ENCODE measurements at places on chromosomes 6 and 20.

DNA sequence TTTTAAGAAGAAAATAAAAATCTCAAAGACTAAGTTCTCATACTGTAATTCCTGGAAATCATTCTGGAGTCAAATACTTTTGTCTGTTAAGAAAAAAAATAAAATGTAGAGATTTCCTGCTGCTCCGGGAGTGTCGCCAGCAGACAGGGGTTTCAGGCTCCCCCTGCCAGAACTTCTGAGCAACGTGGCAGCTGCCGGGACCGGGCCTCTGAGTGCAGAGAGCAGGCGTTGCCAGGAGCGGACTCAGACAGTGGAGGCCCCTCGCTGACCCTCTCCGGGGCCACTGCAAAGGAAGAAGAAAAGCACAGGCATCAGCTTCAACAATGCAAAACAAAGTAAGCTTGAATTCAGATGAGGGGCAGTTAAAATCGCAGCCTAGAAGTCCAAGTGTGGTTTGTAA lies 95.5 kb downstream of the THBS2 start:
- DNase-seq: peak; percentile 77

GRCh38 chr20:58389324-58389967 lies 417 bp downstream of the VAPB start:
- DNase-seq: peak; percentile 43

GRCh38 chr6:13451181-13451895 lies 36.1 kb downstream of the GFOD1 start:
- DNase-seq: no peak

DNA sequence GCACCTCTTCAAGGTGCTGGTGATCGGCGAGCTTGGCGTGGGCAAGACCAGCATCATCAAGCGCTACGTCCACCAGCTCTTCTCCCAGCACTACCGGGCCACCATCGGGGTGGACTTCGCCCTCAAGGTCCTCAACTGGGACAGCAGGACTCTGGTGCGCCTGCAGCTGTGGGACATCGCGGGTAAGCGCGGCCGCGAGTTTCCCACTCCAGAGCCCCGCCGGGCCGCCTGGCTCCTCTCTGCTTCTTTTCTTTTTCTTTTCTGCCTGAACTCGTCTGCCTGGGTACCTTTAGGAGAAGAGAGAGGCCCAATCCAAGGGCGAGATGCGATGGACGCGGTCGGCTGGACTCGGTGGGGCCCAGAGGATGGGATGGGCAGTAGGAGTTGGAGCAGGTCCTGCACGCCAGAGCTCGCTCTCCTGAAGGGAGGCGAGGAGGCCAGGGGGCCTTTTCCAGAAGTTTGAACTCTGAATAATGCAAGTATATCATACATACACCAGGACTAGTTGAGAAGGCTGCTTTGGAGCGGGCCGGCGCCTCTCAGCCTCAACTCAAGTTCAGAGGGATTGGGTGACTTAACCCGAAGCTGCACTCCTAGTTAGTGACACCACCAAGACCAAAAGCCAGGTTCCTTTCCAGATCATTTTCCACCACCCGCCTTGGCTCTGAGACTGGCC lies 445 bp downstream of the RAB32 start:
- DNase-seq: peak; percentile 50

DNA sequence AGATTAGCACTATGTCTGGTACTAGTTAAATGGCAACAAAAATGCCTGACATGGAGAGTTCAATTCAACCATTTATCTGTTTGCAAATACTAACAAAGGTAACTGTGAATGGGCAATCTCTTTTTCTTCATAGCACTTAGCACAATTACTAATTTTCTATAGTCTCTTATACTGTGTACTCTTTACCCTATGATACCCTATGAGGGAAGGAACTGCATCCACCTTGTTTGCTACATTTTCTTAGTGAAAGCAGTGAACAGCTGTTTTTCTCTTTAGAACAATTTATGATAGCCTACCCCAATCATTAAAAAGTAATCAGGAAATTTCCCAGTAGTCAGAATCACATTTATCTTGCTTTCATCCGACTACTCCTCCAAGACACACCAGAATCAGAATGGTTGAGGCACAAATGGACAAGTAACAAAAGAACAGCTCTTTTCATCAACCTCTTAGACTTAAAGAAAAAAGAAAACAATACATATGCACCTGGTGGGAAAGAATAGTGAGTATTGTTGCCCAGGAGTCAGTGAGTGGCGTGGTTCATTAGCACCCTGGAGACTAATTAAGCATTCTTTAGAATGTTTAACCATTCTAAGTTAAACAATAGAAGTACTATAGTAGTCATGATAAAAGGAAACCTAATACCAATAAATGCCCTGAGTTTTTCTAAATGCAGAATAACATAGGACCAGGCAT lies 16.7 kb downstream of the ZNF292 start:
- no peak for DNase-seq

DNA sequence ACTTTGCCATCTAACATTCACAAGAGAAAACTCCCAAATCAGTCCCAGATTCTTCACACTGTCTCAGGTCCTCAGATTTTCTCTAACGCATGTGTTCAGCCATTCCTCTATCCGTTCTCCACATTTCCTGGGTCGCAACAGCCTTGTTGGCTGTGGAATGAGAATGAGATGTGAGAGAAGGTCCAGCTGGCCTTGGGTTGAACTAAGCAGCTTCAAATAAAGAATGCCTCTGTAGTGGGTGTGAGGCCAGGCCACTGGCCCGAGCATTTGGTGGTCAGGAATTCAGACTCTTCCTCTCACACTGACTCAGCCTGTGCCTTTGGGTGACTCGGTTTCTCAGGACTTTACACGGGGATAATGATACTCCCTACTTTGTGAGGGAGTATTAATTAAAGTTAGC lies 73.8 kb upstream of the CCN6 start:
- peak; percentile 32 for DNase-seq

DNA sequence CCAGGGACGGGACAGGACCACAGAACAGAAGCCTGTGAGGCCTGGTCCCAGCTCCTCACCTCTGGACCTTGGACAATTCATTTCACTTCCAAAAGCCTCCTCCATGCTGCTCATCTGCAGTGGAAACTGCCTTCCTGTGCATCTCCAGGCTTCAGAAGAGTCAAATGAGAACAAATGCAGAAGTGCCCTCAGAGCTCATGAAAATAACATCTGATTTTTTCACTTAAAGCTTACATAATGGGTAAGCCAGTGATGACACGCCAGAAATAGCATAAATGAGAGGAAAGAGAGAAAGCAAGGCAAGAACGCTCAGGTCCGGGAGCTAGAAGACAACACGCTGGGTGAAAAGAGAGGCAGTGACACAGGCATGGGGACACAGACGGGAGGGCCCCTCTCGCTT lies 7.9 kb downstream of the CNKSR3 start:
- DNase-seq: no peak
